ENCODE measurements at places on chromosomes 2 and 18.
A peak's percentile ranks its signal among the peaks of the same experiment; 100 is the strongest.

- DNase-seq = no peak
These were observed 25.9 kb upstream of the YES1 start for GRCh38 chr18:837922-838321.

GRCh38 chr18:62715759-62716615 lies 646 bp downstream of the PHLPP1 start:
- DNase-seq = peak; percentile 52

DNA sequence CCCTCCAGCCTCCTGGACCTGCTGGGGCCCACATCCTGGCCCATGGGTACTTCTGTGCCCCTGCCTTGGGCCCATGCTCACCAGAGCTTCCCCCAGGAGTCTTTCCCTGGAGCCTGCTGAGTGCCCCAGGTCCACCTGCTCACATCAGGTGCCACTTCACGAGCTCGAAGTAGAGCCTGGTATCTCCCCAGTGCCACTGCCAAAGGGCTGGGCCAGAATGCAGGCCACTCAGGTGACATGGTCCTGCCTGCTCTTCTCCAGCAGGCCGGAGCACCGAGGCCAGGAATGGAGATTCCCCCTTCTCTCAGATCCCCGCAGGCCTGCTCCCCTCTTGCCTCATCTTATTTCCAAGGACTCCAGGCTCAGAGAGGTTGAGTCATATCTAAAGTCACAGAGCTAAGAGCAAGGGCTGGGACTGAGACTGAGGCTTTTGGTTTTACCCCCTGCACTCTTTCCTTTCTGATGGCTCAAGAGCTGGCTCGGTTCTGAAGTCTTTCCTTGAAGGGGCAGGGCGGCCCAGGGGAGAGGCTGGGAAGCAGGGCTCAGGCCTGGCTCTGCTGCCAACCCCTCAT lies 79.2 kb downstream of the HS1BP3 start:
- DNase-seq = no peak

GRCh38 chr2:160275656-160276055 lies 75.6 kb upstream of the ITGB6 start:
- peak; percentile 88 for DNase-seq

DNA sequence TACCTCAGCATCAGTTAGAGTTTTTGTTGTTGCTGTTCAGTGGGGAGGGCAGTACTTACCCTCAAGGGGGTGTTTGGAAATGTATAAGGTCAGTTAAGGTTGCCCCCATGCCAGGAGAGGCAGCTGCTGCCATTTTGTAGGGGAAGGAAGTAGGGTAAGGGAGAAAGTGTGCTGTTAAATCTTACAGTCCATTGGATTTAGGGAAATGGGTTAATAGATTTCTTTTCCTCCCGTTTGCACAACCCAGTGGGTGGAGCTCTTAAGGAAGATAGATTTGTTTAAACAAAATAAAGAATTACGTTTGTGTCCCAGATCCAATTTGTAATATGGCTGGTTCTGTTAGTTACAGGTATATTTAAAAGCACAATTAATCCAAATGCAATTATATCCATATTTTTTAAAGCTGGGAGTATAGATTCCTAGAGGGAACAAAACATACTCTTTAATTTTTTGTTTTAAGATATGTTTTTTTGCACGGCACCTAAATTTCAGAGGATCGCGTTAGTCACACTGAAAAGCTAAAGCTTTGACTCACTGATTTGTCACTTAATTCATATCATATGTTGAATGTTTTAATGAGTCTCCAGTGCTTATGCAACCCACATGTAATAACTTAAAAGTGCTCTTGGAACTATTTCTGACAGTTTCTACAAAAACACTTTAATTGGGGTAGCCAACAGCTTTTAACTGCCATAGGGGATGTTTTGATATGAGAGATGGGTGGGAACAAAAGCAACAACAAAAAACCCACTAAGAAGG lies 9.0 kb upstream of the CWC22 start:
- no peak for DNase-seq
